Cortex of kidney (tissue), 1 donor: ENCODE measurements at places on chromosomes 3 and 15.

DNA sequence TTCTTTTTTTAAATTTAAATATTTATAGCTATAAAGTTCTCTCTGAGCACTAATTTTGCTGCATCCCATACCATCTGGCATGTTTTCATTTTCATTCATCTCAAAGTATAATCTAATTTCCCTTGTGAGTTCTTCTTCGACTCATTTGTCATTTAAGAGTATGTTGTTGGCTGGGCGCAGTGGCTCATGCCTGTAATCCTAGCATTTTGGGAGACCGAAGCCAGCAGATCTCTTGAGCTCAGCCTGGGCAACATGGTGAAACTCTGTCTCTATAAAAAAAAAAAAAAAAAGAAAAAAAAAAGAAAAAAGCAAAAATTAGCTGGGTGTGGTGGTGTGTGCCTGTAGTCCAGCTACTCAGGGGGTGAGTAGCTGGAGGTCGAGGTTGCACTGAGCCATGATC lies 34.8 kb downstream of the MAP1A start:
- no peak for DNase-seq

- no peak for DNase-seq
Observed at GRCh38 chr3:53677413-53677812, 168.8 kb downstream of the CHDH start.

GRCh38 chr15:91961357-91961756 lies 107.8 kb downstream of the SLCO3A1 start:
- no peak for DNase-seq

DNA sequence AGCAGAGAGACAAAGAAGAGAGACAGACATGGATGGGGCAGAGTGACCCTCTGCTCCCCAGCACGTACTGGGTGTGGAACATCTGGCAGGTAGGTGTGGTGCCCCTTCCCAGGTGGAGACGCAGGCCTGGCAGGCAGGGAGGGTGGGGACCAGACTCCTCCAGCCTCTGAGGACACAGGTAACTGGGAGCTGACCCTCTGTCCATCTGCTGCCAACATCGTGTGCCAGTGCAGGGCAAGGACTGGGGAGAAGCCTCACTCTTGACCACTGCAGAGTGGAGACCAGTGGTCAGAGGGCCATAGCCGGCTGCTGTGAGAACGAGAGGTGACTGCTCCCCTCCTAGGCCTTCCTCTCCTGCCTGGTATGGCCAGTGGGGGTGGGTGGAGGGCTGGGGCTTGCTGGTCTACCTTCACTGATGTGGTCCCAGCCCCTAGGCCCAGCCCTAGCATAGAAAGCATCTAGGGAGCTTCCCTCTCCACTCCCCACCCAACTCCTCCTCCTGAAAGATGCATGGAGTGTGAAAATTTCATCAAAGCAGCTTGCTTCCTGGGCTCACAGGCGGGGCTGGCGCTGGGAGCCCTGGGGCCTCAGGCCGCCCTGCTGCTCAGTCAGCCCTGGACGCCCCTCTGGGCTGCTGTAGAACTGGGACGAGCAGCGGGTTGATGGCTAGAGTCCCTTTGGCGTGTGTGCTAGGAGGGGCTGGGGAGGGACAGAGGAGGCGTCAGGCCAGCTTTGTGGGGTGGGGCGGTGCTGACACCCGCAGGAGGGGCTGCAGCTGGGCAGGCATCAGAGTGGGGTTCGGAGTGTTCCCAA lies 90.3 kb downstream of the PLXNA1 start:
- no peak for DNase-seq

- no peak for DNase-seq
Observed at GRCh38 chr3:48656061-48656840, 6.4 kb downstream of the CELSR3 start.

DNA sequence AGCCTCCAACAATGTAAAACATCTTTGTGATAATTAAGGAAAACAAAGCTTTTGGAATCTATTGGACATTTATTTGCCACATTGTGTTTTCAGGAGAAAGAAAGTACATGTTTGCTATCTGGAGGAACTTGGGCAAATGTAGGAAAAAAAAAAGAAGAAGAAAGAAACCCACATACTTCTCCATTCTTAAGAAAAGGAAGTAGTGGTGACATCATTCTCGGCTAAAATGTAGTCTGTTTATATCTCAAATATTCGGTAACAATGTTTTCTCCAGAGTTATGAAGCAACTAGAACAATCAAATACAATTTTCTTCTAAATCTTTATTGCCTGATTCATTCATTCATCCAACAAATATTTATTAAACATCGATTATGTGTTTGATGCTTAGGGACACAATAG lies 2.3 kb upstream of the TGFBR2 start:
- no peak for DNase-seq

- no peak for DNase-seq
Observed at GRCh38 chr3:62379321-62379798, 6.0 kb upstream of the FEZF2 start.

GRCh38 chr3:141346418-141346817 lies 21.9 kb upstream of the ZBTB38 start:
- DNase-seq, result no peak

DNA sequence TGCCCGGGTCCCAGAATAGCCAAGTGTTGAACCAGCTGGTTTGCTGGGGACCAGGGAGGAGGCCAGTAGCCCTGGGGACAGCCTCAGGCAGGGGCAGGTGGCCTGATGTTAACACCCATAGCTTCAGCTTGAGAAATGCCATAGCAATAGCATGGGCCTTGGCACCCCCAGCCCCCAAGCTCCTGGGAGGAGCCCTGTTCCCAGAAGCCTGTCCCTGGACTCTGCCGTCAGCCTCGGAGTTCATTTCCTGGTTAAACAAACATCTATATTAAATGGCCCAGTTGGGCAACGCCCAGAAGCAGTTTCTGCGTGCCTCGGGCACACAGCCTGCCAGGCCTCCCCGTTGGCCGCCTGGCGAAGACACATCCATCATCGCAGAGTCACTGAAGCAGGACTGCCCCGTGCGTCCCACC lies 58.2 kb downstream of the FGD5 start:
- DNase-seq, result no peak

- no peak for DNase-seq
Observed at GRCh38 chr3:39285332-39285731, 5.5 kb upstream of the CX3CR1 start.

GRCh38 chr15:33326908-33327307 lies 16.1 kb downstream of the RYR3 start:
- no peak for DNase-seq

DNA sequence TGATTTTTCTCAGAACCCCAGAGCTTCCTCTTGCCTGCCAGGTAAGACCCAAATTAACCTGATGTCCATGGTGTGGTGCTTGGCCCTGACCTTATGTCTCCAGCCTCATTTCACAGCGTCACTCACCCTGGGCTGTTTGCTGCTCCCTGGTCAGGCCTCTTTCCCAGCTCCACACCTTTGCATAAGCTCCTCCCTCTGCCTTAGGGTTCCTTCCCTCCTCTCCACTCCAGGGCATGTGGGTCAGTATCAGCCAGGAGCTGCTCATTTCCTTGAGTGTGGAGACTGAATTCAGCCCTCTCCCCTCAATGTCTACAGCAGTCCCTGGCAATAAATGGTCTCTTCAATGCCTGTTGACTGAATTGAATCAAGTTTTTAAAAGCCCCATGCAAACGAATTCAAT lies 75.6 kb upstream of the ANKRD34C start:
- no peak for DNase-seq

DNA sequence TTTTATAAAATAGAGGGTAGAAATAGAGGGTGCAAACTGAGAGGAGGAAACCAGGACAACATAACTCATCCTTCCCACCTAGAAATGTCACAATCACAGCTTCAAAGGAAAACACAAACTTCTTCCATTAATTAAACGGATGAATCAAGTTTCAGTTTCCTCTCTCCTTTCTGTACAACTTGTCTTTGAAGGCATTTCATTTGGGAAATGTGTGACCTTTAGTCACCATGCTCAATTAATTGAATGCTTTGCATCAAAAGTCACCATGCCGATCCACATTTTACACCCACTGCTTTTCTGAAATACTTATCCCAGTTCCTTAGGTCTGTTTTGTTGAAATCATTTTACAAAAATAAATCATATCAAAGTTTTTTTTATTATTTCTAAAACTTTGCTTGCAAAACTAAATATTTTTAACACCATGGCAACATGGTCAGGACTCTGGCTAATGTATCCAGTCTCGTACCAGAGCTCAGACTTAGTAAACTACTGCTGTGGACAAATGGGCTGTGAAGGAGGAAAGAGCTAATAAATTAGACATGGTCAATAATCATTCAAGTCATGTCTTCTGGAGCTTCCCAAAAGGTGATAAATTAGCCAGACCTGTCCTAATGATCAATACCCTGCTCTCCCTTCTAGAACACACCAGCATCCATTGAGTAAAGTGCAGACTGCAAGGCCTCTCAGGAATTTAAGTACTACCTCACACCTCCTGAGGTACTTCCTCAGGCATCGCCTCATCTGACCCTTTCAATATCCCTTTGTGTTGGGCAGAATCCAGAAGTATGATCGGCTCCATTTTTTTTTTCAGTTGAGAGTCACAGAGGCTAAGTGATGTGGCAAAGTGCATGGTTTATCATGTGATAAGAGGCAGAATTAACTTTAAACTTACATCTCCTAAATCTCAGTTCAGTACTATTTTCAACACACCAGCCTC lies 161.3 kb downstream of the GREM1 start:
- DNase-seq, result no peak

DNA sequence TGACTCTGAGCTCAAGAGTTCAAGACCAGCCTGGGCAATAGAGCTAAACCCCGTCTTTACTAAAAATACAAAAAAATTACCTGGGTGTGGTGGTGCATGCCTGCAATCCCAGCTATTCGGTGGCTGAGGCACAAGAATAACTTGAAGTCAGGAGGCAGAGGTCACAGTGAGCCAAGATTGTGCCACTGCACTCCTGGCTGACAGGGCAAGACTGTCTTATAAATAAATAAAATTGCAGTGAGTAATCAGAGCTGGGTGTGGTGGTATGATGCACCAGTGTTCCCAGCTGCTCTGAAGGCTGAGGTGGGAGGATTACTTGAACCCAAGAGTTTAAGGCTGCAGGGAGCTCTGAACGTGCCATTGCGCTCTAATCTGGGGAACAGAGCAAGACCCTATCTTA lies 55.9 kb upstream of the GCNT3 start:
- DNase-seq, result no peak

DNA sequence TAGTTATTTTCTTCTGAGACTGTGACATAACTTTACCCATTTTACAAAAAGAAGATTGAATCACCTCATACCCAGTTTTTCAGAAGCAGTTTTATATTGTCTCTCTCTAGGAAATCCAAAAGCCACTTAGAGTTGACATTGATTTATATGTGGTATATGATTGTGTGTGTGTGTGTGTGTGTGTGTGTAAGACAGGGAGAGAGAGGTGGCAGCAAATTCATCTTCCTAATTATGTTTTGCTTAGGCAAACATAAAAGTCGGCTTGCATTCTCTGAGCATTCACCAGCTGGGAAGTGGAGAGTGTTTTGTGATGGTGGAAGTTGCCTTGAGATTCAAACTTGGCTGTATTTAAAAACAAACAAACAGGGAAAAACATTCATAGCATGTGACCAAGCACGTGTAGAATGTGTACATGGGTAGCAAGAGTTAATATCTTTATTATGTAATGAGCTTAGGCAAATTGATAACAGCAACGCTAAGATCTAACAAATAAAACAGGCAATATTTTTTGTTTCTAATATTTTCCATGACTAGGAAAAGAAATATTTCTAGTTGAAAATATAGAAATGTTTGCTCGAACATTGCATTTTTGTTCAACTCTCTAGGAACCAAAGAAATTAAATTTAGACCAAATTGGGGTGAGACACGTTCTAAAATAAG lies 64.4 kb upstream of the IGF1R start:
- DNase-seq, result no peak

- DNase-seq, result no peak
Observed at GRCh38 chr15:72423256-72423655, 25.2 kb downstream of the TMEM202 start.

DNA sequence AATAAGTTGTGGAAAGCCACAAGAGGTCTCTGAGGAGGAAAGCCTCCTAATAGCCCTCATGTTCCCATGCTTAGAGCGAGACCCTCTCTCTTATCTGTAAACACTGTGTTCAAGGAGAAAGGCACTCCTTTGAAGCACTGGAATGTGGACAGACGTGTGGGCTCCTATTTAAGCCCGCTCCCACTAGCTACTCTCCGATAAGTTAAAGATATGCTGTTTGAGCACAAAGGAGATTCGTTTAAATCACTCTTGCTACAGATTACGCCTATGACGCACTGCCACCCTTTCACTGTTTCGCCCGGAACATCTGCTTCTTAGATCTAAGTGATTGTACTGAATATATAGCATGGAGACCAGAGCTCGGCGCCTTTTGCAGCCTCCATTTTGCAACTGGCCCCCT lies 57.8 kb upstream of the FAM3D start:
- DNase-seq, result no peak

- no peak for DNase-seq
Observed at GRCh38 chr3:49492969-49493368, 22.9 kb downstream of the DAG1 start.

DNA sequence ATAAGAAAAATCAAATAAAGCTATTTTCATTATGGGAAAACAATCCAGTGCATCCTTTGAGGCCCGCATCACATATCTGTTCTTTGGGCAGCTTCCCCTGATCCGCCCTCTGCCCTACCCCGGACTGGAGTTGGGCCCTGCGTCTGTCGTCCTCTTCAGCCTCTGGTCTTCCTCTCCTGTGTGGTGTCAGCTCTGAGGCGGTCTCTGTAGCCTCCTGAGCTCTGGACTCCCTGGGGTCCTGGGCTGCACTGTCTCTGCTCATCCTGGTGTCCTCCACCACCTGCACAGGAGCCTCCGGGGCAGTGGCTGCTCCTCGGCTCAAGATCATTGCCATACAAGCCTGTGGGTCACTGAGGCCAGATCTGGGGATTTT lies 7.4 kb upstream of the SNX22 start:
- no peak for DNase-seq

DNA sequence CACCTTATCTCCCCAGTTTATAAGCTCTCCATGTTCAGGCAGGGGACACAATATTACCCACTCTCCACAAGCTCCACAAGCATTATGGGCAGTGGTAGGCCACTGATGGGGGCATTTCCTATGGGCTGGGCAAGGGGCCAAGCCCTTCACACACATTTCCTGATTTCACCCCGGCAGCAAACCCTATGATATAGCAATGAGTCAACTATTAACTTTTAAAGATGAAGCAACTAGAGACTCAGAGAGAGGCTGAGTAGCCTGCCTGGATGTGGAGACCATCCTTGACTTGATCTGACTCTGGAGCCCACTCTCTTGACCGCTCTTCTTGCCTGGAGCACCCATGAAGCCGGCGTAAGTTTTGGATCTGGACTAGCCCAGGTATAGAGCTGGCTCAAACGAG lies 27.4 kb downstream of the FOXL2NB start:
- no peak for DNase-seq

DNA sequence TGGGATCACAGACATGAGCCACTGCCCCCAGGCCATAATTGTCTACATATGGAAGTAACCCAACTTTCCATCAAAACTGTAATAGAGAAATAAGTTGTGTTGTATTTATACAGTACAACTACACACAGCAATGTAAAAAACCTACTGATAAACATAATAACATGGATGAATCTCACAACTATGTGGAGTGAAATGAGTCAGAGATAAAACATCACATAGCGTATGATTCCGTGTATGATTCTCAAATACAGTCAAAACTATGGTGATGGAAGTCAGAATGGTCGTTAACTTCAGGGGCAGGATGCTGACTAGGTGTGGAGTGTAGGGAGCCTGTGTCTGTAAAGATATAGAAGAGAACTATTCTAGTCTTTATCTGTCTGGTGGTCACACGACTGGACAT lies 332.7 kb upstream of the SLCO3A1 start:
- no peak for DNase-seq
